Activated CD8-positive, alpha-beta memory T cell treated with anti-CD3 and anti-CD28 coated beads for 1 hour (primary cell): ENCODE measurements at places on chromosomes 5 and 9.

DNA sequence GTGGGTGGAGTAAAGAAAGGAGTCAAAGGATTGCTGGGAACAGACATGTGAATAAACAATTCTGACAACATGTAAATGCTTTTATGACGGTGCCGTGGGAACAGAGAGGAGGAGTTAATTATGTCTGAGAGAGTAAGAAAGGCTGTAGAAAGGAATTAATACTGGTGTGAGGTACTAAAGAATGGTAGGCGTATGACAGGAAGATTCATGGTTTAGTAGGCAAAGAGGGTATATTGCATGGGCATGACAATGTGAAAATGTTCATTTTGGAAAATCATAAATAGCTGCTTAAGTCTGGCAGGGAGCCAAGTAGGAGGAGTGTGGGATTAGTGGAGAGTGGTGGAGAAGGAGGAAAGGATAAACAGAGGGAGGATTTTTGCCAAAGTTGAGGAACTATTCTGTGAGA is 19.7 kb downstream of the NAA35 start:
- no peak for DNase-seq

DNA sequence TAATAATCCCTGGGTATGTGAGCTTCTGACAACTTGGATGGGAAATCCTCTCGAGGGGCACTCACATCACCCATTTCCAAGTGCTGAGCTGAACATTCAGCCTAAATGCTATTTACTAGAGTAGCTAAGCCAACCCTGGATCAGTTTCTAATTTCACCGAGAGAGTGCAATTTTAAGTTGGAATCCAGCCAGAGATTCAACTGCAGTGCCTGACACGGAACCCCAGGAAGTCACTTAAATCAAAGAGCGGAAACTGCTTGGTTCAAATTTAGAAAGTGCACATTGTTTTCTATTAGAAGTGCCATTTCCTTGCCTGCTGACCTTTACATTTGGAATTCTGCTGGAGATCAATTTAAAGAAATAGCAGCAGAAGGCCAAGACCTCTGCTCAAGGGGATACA is 8.8 kb downstream of the SPRY4 start:
- DNase-seq: no peak

- DNase-seq: no peak
Observed at GRCh38 chr5:80466669-80467485, 21.0 kb upstream of the FAM151B start.

DNA sequence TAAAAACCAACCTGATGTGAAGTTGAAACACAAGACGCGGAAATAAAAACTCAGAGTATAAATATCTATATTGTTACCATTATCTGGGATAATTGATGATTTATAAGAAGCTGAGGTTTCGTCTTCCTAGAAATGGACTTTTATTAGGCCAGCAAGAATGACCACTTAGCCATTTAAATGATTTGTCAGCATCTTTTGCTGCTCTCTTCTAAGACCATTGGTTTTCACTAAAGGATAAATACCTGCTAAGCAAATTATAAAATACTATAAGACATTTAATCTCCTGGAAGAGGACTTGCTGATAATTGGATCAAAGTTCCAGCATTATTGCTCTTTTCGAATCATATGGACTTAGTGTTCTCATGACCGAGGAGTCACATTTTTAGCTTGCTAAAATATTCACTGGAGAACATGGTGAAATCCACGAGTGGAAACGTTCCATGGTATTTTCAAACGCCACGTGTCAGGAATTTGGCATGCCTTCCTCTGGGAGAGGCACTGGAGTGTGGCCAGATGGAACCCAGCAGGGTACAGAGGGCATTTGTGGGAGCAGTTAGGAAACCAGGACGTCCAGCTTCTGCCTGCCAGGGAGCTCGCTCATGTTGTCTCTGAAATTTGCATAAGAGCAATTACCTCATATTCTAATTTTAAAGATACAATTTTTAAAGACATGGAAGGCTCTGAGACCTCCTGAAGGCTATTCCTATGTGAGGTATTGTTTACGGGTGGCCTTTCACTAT is 43.1 kb downstream of the TNFAIP8 start:
- DNase-seq: no peak

- no peak for DNase-seq
Observed at GRCh38 chr9:93108291-93109041, 12.4 kb downstream of the CARD19 start.

- DNase-seq: no peak
Observed at GRCh38 chr5:181259283-181259682, 1.7 kb downstream of the TRIM52 start.

DNA sequence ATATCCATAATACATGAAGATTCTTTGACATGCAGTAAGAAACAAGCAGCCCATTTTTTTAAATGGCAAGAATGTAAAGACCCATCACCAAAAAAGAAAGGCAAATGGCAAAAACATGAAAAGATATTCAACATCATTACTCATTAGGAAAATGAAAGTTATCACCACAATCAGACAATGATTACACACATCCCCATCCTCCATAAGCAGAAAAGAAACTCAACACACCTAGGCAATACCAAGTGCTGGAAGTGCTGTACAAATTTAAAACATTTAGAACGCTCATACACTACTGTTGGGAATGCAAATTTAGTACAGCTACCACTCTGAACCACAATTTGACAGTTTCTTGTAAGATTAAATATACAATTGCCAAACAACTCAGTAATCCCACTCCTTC is 466.7 kb downstream of the ACTL7B start:
- no peak for DNase-seq

- DNase-seq: no peak
Observed at GRCh38 chr5:17665836-17666235, 31.6 kb downstream of the TAF11L14 start.

DNA sequence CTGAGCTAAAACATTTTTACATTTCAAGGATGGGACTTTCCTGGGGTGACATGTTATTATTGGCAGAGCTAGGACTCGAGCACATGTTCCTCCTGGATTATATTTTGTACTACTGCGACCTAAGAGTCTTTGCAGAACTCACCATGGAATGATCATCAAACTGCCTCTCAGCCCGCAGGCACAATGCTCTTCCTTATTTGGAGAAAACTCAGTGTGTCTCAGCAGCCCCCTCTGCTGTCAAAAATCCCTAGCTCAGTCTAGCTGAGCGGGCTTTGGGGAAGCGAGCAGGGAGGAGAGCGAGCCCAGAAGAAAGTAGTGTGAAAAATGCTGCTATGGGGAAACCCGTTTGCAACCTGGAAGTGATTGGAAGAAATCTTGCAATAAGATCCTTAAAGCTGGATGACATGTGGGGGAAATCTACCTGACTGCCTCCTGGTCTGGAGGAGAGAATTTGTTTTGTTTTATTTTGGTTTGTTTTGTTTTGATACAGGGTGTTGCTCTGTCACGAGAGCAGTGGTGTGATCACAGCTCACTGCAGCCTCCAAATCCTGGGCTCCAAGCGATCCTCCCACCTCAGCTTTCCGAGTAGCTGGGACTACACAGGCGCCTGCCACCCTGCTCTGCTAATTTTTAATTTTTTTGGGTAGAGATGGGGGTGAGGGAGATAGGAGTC is 89.9 kb upstream of the CLINT1 start:
- peak; percentile 48 for DNase-seq

GRCh38 chr5:170159101-170159698 is 53.5 kb downstream of the FOXI1 start:
- DNase-seq: no peak

- DNase-seq: no peak
Observed at GRCh38 chr9:95980262-95981125, 105.0 kb downstream of the ERCC6L2 start.

DNA sequence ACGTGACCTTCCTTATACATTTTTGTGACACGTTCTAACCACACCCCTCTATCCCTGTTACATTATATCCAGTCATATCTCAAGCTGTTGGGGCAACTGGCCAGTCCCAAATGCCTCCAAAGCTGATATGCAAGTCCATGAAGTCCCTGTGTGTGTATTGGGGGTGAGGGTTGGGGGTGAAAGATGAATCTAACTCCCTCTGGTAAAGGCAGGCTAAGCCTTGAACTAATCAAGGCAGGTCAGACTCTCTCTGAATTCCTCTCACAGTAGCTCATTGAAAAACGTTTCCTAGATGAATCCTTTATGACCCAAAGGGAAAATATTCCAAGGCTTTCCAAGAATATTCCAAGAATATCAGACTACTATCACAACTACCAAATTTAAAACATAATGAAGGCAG is 174.4 kb downstream of the MUSK start:
- DNase-seq: no peak

DNA sequence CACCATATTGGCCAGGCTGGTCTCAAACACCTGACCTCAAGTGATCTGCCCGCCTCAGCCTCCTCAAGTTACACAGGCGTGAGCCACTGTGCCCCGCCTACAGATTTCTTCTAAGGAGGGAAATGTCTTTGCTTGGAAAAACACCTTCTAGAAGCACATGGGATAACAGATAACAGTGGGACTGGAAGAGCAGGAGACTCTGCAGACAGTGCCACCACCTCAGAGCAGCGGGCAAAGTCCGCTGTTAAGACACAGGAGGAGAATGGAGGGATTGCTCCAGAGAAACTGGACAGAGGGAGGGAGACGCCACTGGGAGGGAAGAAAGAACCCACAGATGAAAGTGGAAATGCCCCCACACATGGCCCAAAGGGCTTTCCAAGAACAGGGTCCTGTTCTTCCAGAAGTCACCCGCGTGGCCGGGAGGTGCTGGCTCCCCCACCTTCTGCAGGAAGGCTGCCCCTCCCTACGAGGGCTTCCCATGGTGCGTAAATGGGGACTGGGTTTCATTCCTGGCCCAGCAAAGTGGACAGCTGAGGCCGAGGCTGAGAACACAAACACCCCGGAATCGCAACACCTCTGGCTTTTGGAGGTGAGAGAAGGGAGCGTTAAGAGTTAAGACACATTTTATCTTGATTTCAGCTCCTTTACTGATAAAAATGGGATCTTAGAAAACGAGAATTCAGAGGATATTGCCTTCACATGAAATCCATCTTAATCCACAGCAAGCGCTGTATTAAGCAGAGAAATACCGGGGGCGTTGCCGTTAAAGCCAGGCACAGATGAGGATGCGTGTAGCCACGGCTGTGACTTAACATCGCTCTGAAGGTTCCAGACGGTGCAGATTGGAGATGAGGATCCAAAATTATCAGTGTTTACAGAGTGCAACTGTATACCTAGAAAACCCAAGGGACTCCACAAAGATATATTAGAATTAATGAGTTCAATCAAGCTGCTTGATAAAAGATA is 11.2 kb downstream of the ADAMTS2 start:
- DNase-seq: no peak

GRCh38 chr5:169705322-169705721 is 68.2 kb downstream of the DOCK2 start:
- DNase-seq: no peak

- DNase-seq: no peak
Observed at GRCh38 chr5:4627131-4627530, 513.0 kb upstream of the ADAMTS16 start.

DNA sequence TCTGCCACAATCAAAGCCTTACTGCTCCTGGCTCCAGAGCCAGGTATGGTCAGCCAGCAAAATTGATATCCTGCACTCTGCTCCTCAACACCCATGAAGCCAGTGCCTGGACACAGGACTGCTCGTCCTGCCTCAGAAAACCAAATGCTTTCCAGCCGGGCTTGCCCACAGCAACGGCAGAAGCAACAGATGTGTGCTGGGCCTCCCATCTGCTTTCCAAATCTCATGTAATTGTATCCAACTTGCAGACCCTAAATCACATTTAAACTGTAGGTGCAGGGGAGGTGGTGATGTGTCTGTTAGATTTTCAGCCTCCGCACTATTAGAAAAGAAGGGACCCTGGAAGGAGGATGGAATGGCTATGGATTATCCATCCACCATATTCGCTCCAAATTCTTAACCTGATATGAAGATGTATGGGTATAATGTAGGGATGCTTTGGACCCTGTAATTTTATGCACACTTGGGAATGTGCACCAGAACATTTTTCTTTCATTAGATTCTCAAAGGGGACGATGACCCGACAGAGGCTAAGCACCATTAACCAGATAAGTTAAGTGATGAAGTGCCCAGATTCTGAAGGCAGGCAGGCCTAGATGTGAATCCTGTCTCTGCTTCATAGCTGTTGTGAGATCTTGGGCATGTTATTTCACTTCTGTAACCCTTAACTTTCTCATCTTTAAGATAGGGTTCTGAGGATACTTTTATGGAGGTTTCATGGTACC is 58.2 kb downstream of the EXOSC2 start:
- DNase-seq: no peak

GRCh38 chr5:84392836-84393235 is 8.2 kb upstream of the EDIL3 start:
- no peak for DNase-seq

- no peak for DNase-seq
Observed at GRCh38 chr9:37617832-37618231, 25.4 kb upstream of the TOMM5 start.

DNA sequence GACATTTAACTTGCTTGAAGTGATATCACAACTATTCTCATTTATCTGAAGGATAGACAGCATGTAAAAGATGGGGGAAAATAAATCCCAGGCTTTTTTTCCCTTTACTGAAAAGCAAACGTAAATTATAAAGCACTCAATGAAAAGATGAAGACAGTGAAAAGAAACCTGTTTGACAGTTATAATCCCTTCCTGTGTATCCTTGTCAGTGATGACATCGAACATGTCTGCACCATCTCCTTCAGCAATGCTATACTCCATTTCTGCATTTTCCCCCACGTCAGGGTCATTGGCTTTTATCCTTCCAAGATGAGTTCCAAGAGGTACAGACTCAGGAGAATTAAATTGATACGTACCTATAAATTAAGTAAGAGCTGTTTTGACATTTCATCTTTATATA is 134.9 kb downstream of the CDH9 start:
- no peak for DNase-seq

GRCh38 chr5:65696892-65697291 is 25.0 kb downstream of the SGTB start:
- DNase-seq: no peak

DNA sequence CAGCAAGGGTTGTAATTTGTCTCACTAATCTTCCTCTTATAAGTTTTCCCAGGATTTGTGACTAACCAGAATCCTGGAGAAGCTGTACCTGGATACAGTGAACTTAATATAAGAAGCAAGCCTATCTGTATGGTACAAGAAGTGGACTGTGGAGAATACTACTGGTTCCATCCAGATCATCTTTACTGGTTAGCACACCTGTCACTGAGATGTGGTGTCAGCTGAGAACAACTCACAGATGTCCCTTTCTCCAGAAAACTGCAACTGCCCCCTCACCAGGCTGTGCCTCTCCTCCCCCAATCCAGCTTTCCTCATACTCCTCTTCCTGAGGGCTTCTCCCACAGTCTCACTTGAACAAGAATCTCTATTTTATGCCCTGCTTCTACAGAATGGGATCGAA is 4.9 kb downstream of the FBXO10 start:
- DNase-seq: no peak

- DNase-seq: peak; percentile 56
Observed at GRCh38 chr9:112174222-112174964, 704 bp downstream of the SUSD1 start.
